Activated effector memory CD4-positive, alpha-beta T cell treated with Interleukin-2 at 50 U/mL for 16 hours (primary cell): ENCODE measurements at places on chromosomes 13 and 19.

DNA sequence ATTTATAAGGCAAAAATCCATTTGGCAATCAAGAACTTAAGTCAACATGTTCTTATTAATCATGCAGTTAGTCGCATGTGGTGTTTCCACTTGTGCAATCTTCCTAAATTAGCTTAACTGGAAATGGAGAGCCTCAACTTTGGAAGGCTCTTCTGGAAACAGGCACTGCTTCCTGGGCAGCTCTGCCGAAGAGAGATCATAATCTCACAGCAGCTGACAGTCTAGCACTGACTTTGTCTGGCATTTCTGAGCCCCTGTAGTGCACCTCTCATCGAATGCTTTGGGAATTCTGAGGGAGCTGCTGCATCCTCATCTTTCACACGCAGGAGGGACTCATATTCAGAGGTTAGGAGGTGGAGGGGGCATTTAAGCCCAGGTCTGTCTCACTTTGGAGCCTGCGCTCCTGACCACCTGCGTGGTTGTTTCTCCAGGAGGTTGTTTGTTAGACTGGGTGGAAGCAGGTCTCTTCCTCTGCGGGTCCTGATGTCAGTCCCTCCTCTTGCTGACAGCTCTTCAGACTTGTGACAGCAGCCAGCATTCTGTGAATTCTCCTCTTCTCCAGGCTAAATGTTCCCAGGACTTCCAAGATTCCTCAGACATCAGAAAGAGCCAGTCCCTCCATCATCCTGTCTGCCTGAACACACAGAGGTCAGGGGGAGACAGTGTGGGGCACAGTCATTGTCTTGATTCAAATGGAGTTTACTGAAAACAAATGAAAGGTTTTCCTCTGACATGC lies 100.4 kb upstream of the GJB6 start:
- DNase-seq = no peak

DNA sequence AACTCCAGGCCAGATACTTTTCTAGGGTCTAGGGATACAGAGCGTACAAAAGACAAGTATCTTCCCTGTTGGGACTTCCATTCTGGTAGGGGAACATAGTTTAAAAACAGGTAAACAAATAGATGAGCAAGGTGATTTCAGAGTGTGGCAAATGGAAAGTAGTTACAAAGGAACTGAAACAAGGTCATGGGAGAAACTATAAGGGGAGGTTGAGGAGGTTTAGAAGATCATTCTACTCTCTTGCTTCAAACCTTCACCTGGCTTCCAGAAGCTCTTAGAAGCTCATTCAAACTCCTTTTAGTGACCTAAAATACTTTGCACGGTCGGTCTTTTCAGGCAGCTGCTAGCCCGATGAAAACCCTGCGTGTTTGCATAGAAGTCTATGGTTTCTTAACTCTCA lies 9.1 kb downstream of the FFAR2 start:
- no peak for DNase-seq

- DNase-seq = no peak
These were observed 1015.0 kb downstream of the SLITRK1 start for GRCh38 chr13:82867284-82867683.

DNA sequence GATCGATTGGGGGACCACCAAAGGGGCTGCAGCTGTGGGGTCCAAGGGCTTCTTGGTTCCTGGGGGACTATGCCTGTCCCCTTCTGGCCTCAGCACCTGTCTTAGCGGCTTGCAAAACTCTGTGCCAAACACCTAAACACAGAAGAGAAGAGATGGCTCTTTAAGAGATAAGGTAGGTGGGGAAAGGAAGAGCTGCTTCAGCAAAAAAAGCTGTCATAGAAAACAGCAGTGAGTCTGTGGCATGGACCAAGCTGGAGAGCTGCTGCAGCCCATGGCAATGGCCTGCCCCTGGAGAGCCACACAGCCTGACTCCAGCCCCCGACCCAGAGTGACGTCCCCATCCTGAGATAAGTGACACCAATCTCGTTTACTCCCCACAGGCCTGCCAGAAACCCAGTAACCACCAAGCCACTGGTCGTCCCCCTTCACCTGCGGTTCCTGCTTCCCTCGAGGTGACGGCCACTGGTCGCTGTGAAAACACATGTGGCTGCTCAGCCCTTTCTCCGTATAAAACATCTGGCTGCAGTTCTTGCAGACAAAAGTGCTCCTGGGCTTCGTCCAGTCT lies 25.0 kb upstream of the NAPA start:
- no peak for DNase-seq

DNA sequence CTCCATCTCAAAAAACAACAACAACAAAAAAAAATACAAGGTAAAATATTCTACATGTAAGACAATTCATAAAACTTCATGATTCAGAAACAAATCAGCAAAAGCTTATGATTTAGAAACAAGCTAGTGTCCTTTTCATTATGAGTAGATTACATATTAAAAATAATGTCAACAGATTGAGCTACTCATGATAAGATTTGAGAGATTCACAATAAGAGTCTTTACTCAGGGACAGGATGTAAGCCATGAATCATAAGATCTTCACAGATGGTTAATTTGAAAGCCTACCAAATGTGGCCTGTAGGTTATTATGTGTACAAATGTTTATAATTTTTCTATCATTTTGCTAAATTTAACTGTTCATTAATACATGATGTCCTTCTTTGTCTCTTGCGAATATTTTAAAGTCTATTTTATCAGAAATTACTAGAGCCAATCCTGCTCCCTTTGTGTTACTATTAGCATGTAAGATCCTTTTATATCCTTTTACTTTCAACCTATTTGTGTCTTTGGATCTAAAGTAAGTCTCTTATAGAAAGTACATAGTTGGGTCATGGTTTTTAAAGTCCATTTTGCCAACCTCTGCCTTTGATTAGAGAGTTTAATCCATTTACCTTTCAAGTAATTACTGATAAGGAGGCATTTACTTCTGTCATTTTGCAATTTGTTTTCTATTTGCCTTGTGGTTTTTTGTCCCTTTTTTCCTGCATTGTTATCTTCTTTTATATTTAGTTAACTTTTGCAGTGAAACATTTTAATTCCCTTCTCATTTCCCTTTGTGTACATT lies 68.3 kb upstream of the RXFP2 start:
- DNase-seq = no peak

DNA sequence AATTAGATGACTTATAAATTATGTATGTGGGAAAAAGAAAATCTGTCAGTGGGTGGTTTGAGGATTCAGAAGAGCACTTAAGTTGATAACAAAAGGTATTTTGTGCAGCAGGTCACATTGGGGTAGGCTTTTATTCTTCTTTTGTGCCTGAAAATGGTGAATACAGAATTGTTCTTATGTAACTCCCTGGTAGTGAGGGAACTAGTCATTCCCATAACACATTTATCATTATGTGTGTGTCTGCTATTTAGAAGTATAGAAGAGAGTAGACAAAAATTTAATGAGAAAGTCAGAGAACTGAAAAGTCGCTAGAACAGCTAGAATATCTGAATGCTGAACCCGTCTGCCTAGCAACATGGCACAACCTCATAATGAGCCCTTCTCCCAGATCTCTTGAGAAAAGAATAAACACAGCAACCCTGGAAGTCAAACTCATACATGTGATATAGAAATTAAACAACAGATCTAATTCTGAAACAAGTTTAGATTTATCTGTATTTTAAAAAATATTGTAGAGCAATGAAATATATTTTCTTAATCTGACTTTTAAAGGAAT lies 111.8 kb upstream of the EDNRB start:
- no peak for DNase-seq

DNA sequence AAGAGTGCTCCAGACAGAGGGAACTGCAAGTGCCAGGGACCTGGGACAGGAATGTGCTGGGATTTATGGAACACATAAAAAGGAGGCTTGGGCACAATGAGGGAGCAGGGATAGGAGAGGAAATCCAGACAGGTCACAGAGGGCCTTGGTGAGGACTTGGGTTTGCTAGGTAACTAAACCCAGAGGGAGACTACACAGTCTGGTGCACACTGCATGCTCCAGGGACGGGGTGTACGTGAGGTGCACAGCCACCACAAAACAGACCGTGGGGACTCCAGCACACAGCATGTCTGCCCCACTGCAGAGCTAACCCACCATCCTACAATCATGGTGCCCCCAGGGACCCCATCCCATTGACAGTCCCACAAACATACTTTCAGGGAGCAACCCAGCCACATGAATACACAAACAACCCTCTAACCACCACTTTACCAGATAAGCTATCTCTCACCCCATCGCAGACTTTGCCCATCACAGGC lies 5.5 kb upstream of the ZFP36 start:
- DNase-seq = no peak

- no peak for DNase-seq
These were observed 1.7 kb downstream of the SSC5D start for GRCh38 chr19:55489711-55490477.

GRCh38 chr13:85419611-85420010 lies 379.6 kb downstream of the SLITRK6 start:
- no peak for DNase-seq

DNA sequence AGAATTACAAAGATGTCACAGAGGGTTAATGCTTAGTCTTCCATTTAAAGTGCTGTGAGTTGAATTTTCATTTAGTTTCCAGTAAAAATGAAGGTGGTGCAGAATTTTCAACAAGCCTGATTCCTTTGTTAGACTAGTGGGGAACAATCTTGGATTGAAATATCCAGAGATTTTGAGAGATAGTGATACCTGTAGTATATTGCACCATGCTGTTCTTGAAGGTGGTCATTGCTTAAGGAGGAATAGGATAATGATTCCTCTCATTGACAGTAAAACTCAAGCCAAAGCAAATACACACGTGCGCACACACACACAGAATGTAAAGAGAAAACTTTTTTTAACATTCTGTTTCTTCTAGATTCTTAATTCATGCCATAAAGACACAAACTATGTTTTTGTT lies 5.3 kb downstream of the PCDH17 start:
- no peak for DNase-seq

- no peak for DNase-seq
These were observed 475.7 kb downstream of the UQCRFS1 start for GRCh38 chr19:28737021-28737895.

DNA sequence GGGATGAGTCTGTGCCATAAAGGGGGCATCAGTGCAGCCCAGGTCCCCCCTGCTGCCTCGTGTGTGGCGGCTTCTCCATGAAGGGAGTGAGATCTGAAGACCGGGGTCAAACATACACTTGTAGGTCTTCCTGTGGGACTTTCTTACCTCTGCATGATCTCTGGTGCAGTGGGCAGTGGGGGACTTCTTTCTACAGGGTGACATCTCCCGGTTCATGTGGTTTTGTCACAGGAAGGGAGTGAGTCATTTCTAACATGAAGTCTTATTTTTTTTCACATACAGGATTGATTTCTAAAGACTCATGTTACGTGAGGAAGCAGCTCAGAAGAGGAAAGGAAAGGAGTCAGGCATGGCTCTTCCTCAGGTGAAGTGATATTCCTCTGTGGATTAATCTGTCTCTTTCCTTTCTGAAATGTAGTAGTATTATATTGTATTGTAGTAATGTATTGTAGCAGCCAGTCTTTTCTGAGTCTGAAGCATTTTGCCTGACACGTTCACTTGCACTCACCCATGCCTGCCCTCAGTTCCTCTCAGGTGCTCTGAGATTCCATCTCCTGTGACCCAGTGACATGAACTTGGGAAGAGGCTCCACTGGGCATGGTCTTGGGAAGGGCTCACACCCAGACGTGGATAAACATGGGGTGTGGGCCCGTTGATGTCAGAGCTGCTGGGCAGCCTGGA lies 15.7 kb downstream of the ZNF808 start:
- DNase-seq = peak; percentile 2

DNA sequence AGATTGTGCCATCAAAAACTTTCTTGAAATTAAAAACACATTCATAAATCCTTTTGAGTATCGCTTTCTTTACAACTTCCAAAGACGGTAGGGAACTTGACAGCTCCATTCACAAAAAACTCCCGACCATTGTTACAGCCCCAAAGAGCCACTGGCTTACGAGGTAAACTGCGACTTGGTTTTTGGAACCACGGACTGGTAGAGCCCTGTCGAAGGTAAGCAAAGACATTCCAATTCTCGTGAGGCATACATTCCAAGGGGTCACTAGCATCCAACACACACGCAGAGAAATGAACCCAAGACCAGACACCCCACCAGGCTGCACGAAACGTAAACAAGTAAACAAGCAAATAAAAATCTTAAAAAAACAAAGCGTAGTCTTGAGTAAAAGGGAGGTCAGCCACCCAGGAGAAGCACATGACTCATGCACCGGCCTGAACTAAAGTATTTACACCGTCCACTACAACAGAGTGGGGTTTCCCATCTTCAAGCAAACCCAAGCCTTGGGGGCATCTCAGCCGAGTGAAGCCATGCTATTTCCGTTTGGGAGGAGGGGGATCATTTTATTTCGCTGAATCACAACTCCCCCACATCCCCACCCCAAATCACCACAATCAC lies 1.4 kb downstream of the BRD4 start:
- no peak for DNase-seq

GRCh38 chr19:41226053-41226873 lies 7.2 kb downstream of the AXL start:
- peak; percentile 18 for DNase-seq

DNA sequence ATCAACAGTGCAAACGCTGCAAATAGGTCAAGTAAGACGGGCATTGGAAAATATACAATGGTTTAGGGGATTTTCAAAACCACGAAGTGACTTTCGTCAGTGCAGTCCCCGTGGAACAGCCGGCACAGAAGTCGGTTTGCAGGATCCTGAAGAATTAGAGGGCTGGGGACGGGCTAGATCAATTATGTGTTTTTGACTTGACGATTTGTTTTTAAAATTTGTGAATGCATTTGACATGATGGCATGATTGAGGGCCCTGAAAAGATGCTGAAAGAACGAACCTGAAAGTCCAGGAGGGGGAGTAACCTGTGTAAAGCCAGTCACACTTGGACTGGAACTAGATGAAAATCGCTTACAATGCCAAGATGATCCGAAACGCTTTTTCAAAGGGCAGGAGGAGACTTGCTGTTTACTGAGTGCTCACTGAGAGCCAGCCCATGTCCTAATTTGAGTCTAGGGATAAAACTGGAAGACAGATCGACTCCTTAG lies 8.9 kb upstream of the DGKH start:
- no peak for DNase-seq

DNA sequence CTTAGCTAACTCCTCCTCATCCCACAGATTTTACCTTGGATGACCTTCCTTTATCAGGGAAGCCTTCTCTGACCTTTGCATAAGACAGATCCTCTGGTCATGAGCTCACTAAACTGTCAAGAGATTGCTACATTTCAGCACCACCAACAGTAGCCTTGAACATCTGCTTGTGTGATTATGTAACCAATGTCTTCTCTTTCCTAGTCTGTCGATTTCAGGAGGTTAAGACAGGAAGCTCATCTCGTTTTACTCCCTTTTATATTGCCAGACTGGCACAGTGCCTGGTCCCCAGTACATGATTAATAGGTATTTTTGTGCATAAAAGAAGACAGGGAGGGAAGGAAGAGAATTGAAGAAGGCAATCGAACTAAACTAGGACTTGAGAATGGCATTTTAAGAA lies 1697.7 kb downstream of the EFNB2 start:
- no peak for DNase-seq

DNA sequence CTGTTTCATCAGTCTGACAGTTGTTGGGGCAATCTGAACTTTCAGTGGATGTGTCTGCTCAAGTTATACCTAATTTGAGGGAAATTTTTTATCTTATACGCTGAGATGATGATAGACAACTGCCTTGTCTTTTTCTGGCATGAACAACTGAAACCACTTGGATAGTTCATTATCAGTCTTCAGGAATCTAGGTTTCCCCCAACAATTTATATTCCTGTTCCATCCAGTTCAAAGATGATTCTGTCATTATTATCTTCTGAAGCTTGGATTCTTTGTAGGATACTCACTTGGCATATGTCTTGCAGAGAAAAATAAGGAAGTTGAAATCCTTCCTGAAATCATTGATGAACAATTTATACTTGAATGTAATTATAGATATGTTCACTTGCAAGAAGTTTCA lies 193.7 kb downstream of the LMO7 start:
- no peak for DNase-seq
